ENCODE measurements at places on chromosomes 5 and 9. TPM values are rescaled to one million over a fixed set of nuclear protein-coding genes. Genes with fewer than 3 reads are reported as not detected.

- H3K27ac ChIP-seq: no peak overlapping the region
- no peak overlapping the region for H3K4me3 ChIP-seq
- H3K27me3 ChIP-seq: no peaks in the 10 kb centered on the region
- no peak for DNase-seq
These were observed 54.2 kb upstream of the SSBP2 start for GRCh38 chr5:81805086-81805485.

DNA sequence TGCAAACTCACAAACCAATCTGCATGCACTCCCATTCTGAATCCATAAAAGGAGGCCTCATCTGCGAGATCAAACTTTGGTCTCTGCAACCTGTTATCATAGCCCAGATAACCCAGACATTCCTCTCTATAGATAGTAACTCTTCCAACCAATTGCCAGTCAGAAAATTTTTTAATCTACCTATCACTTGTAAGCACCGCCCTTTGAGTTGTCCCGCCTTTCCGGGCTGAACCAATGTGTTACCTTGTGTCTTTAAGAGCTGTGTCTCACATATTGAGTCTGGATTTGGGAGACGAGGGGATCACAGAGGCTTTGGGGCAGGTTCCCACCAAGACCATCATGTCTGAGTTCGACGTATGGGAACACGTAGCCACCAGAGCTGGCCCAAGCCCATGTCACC, 91.1 kb upstream of the PPP1R26 start:
- no peaks in the 10 kb centered on the region for H3K36me3 ChIP-seq
- no peaks in the 10 kb centered on the region for H3K4me1 ChIP-seq

DNA sequence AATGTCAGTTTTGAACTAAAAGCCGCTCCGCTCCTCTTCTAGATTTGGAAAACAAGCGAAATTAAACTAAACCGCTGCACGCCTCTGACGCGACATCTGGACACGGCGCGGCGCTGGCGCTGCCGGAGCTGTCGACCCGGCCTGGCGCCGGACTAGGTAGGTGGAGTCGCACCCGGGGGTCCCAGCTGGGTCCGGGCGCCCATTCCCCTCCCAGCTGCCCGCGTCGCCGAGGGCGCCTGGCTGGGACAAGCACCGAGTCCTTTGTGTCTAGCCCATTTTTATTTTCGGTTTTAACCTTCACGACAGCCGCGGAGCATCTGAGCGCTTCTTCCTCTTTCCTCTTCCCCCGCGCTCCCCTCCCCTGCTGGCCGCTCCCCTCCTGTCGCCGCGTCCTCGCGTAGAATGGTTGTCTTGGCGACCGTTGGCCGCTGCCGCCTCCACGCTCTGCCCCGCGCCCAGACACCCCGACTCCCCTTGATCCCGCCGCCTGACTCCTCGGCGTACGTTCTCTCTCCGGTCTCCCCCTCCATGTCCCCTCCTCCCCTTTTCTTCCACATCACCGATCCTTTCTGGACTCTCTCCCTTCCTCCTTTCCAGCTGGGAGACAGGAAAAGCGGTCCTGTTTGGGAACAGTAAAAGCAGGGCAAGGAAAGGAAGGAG, 545 bp downstream of the CDKN2B-AS1 start:
- H3K27ac ChIP-seq: peak overlapping the region; percentile 69
- H3K4me3 ChIP-seq: peak overlapping the region; percentile 98
- H3K36me3 ChIP-seq: peaks cover 7% of the 10 kb centered on the region
- H3K27me3 ChIP-seq: no peaks in the 10 kb centered on the region
- peaks cover 26% of the 10 kb centered on the region for H3K4me1 ChIP-seq

DNA sequence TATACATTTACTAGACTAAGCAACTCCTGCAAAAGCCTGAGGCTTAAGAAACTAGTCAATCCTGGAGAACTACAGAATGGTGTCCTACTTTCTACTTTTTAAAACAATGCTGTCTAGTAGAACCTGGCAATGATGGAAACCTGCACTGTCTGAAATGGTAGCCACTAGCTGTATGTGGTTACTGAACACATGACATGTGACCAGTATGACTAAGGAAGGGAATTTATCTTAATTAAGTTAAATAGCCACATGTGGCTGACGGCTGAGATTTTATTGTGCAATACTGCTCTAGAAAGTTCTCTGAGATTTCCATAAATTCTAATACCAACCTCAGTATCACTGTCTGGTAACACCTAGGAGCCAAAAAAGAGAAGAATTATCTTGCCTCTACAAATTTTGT, 44.9 kb upstream of the RAPGEF6 start:
- H3K27ac ChIP-seq: no peak overlapping the region
- no peaks in the 10 kb centered on the region for H3K4me1 ChIP-seq
- no peak for DNase-seq
- H3K27me3 ChIP-seq: no peaks in the 10 kb centered on the region
- no peak overlapping the region for H3K4me3 ChIP-seq

The RGS7BP gene
- not detected for total RNA-seq

The SHOC1 gene
- total RNA-seq: not detected
